ENCODE measurements at places on chromosomes 2 and 18.

DNA sequence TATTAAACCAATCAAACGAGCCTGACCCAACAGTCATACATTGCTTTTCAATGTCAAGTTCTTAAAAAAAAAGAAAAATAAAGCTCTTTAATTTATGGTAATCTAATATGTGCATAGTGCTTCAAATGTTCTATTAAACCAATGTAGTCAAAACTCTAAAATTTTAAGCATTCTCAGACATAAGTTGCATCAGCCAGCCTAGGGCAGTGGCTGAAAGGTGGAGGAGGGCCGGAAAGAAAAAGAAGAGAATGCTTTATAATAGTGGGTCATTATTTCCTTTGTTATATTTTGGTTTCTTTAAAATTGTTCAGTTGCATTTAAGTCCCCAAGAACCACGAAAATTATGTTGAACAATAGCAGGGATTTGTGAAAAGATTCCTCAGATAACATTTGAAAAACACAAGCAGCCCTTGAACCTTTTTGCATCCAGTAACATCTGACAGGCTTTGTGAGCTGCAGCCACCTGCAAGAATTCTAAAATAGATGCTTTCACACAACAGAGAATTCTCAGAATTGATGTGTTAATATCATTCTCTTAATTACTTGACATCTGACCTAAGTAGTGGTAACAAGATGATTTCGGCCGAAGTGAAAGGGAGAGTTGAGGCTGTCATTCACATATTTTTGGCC is 252.1 kb downstream of the CDCA7 start:
- H3K27ac ChIP-seq, result no peak overlapping the region
- peaks cover 5% of the 10 kb centered on the region for H3K27me3 ChIP-seq

DNA sequence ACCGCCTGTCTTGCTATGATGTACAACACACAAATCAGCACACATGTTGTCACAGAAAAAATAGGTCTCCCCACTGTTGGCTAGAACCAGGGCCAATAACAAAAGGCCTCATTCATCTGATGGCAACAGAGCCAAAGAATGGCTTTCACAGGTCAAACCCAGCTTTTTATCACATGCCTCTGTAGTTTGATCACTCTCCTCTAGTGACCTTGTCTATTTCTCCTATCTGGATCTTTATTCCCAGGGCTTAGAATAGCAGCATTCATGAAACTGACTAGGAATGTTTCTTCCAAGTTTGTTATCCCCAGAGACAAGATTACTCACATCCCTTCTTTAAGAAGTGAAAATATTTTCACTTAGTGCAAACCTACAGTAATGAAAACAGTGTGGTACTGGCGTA is 285.8 kb upstream of the GYPC start:
- no peak for DNase-seq
- no peaks in the 10 kb centered on the region for H3K27me3 ChIP-seq
- no peaks in the 10 kb centered on the region for H3K4me1 ChIP-seq
- no peak overlapping the region for H3K27ac ChIP-seq
- no peaks in the 10 kb centered on the region for H3K36me3 ChIP-seq
- no peak overlapping the region for H3K4me3 ChIP-seq

DNA sequence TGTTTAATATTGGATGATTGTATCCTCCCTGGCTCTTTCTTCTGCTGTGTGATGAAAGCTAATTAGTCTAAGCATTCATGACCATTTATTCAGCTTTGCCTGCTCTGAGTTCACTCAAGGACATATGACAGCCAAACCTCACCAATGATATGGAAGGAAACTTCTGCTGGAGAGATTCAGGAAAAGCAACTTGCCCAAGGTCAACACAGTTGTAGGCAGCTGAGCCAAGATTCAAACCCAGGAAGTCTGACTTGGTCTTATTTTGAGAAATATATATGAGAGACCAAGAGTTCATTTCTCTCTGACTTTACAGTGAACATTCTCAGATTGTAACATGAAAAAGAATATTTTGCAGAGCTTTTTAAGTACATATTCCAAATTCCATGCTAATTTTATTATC is 1588.5 kb upstream of the PIK3C3 start:
- no peaks in the 10 kb centered on the region for H3K27me3 ChIP-seq
- H3K4me1 ChIP-seq, result no peaks in the 10 kb centered on the region
- H3K27ac ChIP-seq, result no peak overlapping the region
- DNase-seq, result no peak
- H3K4me3 ChIP-seq, result no peak overlapping the region

DNA sequence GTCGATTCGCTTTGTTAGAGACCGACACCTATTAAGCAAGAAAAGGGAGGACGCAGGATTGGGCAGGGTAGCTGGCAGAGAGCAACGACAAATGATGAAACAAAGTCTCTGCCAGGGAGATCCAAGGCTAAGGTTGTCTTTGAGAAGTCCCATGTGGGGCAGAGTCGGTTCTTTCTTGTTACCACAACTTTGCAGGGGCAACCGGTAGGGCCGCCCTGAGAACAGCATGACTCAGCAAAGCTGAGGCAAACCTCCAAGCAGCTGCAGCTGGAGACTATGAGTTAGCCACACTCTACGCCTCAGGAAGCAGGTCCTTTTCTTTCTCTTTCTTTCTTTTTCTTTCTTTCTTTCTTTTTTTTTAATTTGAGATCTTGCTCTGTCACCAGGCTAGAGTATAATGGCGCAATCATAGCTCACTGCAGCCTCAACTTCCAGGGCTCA is 452.3 kb upstream of the ID2 start:
- no peak overlapping the region for H3K4me3 ChIP-seq
- H3K36me3 ChIP-seq, result no peaks in the 10 kb centered on the region

- peaks cover 38% of the 10 kb centered on the region for H3K4me1 ChIP-seq
- H3K4me3 ChIP-seq, result no peak overlapping the region
- no peaks in the 10 kb centered on the region for H3K27me3 ChIP-seq
- no peaks in the 10 kb centered on the region for H3K36me3 ChIP-seq
These were observed 114.5 kb upstream of the STPG4 start for GRCh38 chr2:47269316-47270232.

DNA sequence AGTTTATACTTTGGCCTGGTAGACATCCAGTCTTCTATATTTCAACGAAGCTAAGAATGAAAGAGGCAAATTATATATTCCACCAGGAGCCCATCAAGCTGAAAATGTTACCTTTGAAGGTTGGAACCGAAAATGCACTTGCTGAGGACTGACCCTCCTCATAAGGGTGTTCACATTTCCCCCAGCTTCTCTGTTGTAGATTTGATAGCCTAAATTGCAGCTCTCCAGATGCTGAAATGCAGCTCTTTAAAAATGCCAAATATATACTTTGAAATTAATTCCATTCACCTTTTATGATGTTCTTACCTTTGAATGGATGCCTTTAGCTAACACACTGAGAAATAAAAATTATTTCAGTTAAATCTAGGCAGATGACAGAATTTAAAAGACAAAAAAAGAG is 1.8 kb upstream of the FIGN start:
- H3K4me1 ChIP-seq, result no peaks in the 10 kb centered on the region
- no peak overlapping the region for H3K27ac ChIP-seq
- no peak overlapping the region for H3K4me3 ChIP-seq

DNA sequence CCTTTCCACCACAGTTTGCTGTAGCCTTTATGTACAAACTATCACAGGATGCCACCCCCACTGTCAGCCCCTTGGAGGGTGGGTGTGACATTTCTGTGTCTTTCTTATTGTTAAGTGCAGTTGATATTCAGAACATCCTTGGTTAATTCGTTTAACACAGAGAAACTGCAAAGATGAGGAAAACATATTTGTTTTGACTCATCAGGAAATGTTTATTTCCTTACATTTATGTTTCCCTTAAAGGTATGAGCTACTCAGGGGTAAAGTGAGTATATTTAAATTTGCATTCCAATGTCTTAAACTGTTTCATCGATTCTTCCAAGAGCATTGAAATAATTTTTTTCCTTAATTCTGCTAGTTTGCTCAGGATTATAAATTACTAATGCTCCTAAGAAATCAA is 243.4 kb downstream of the RDH14 start:
- H3K27ac ChIP-seq, result no peak overlapping the region
- no peak overlapping the region for H3K4me3 ChIP-seq
- DNase-seq, result no peak
- H3K36me3 ChIP-seq, result no peaks in the 10 kb centered on the region
- H3K4me1 ChIP-seq, result no peaks in the 10 kb centered on the region

DNA sequence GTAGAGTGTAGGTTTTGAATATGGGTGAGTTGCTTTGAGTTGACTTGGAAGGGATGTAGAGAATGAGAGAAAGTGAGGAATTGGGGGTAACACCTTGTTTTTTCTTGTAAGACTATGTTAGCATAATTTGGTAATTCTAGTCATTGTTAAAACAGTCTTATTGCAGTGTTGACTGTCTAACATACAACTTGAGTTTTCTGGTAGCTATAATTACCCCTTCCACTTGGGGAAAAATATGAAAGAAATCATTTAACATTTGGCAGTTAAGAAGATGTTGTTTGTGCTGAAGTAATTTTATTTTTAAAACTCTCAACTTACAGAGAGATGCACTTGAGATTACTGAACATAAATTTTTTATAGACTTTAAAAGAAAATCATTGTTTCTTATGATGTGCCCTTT is 108.2 kb downstream of the COMMD1 start:
- no peaks in the 10 kb centered on the region for H3K36me3 ChIP-seq
- no peak for DNase-seq
- H3K27me3 ChIP-seq, result no peaks in the 10 kb centered on the region
- H3K4me3 ChIP-seq, result no peak overlapping the region
- H3K4me1 ChIP-seq, result peaks cover 5% of the 10 kb centered on the region
- H3K27ac ChIP-seq, result no peak overlapping the region

DNA sequence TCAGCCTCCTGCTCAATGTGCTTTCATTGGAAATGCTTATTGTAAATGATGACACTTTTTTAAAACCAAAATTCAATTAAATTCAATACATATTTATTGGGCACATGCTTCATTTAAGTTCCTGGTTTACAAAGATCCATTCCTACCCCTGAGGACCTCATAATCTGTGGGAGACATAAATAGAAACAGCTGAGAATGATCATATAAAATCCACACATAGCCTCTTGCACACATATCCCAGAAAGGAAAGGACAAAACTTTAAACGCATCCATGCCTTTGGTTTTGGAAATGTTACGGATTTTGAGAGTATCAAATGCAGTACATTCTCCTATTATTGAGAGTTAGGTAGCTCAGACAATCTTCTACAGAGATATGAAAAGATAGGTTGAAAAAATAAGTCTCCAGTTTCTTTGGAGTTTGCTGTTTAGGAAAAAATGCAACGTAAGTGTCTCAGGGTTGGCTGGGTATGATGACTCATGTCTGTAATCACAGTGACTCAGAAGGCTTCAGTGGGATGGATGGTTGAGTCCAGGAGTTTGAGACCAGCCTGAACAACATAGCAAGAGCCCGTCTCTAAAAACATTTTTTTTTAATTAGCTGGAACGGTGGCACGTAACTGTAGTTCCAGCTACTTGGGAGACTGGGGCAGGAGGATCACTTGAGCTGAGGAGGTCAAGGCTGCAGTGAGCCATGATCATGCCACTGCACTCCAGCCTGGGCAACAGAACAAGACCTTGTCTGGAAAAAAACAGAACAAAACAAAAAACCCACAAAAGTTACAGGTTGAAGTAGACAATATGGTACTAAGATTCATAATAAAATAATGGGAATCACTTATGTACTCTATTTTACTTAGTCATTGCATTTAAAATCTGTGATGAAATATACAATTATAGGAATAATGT is 3.9 kb upstream of the PRELID3A start:
- peaks cover 14% of the 10 kb centered on the region for H3K4me1 ChIP-seq
- peak; percentile 52 for DNase-seq
- no peak overlapping the region for H3K27ac ChIP-seq
- H3K36me3 ChIP-seq, result no peaks in the 10 kb centered on the region
- H3K27me3 ChIP-seq, result no peaks in the 10 kb centered on the region

- no peaks in the 10 kb centered on the region for H3K27me3 ChIP-seq
- H3K4me3 ChIP-seq, result no peak overlapping the region
- no peaks in the 10 kb centered on the region for H3K4me1 ChIP-seq
- no peaks in the 10 kb centered on the region for H3K36me3 ChIP-seq
- no peak for DNase-seq
These were observed 95.4 kb upstream of the FN1 start for GRCh38 chr2:215531284-215531683.

DNA sequence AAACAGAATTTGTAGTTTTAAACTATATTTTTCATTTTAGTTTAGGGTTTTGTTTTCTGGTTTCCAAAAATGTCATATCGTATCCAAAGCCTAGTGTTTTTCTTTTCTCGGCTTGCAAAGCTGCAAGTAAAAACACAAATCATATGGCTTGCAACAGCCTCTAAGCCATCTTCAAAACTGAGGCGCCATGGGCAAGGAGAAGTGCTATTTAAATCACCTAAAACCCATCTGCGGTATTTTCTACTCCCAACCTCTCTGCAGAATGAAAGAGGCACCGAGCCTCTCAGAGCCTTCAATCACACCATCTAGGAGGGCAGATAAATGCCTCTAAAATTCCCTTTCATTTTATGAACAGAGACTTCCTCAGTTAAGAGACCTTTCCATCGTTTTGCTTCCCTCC is 25.2 kb downstream of the FECH start:
- DNase-seq, result no peak
- H3K4me3 ChIP-seq, result no peak overlapping the region
- no peak overlapping the region for H3K27ac ChIP-seq
- peaks cover 6% of the 10 kb centered on the region for H3K36me3 ChIP-seq
- H3K4me1 ChIP-seq, result no peaks in the 10 kb centered on the region

- H3K4me1 ChIP-seq, result no peaks in the 10 kb centered on the region
- no peak for DNase-seq
- H3K36me3 ChIP-seq, result no peaks in the 10 kb centered on the region
- H3K27ac ChIP-seq, result no peak overlapping the region
- H3K4me3 ChIP-seq, result no peak overlapping the region
- H3K27me3 ChIP-seq, result no peaks in the 10 kb centered on the region
These were observed 59.3 kb downstream of the ARMC9 start for GRCh38 chr2:231257763-231258162.

GRCh38 chr2:227607941-227608340 is 6.7 kb downstream of the SCYGR3 start:
- H3K4me3 ChIP-seq, result no peak overlapping the region
- no peaks in the 10 kb centered on the region for H3K4me1 ChIP-seq
- no peaks in the 10 kb centered on the region for H3K36me3 ChIP-seq
- DNase-seq, result no peak

- DNase-seq, result no peak
- H3K4me3 ChIP-seq, result no peak overlapping the region
- no peak overlapping the region for H3K27ac ChIP-seq
- no peaks in the 10 kb centered on the region for H3K27me3 ChIP-seq
- H3K4me1 ChIP-seq, result no peaks in the 10 kb centered on the region
These were observed 33.6 kb downstream of the SRBD1 start for GRCh38 chr2:45577441-45577840.

All from adrenal gland (tissue), 19 donors.